ENCODE measurements at places on chromosomes 12 and 14.

GRCh38 chr14:75123991-75124390 lies 2.9 kb downstream of the NEK9 start:
- peak; percentile 23 for DNase-seq

DNA sequence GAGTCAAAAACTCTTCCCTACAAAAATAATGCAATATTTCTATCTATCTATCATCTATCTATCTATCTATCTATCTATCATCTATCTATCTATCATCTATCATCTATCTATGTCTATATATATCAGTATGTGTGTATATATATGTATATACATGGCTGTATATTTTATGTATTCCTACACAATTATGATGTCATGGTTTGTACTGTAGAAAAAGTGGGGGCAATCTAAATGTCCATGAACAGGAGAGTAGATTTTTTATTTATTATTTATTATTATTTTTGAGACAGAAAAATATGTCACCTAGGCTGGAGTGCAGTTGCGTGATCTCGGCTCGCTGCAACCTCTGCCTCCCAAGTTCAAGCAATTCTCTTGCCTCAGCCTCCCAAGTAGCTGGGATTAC lies 45.6 kb upstream of the BICD1 start:
- no peak for DNase-seq

GRCh38 chr12:124661341-124661740 lies 93.9 kb upstream of the NCOR2 start:
- DNase-seq: no peak

DNA sequence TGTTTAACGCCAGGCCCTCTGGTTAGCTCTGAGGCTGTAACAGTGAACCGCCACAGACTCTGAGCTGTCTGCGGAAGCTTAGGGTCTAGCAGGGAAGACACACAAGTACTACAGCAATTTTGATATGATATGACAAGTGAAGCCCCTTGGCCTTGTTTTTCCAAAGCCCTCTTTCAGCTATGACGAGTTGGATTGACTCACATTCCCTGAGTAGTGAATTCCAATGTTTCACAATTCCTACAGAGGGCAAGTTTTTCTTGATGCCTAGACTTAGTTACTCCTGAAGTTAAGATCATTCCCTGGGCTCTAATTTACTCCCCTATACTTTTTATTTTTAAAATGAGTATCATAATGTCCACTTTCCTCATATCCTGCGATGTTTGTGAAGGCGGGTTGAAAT lies 53.3 kb upstream of the CISTR start:
- DNase-seq: no peak

DNA sequence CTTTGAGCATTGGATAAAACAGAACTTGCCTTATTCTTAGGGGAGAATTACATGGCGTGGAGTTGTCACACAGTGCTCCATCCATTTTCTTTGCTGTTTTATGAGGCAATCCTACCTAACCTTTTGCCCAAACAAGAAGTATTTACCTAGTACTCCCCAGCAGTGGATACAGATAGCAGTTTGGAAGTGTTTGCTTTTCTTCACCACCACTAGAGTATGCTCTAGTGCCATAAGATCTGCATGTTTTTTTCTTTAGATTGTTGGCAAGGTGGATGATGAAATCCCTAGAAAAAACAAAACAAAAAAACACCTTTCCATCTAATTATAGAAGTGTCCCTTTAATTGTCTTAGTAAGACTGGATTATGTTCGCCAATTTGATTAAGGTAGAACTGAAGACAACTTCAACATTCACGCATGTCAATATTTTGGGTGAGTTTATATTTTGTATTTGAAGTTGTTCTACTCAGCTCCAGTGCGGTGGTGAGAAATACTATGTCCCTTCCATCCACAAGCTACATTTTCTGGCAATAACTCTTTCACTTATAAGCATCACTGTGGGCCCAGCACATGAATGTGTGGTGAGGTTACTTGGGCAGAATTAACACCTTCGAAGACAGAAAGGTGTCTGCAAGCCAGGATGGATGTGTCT lies 23.6 kb upstream of the TMEM260 start:
- no peak for DNase-seq

DNA sequence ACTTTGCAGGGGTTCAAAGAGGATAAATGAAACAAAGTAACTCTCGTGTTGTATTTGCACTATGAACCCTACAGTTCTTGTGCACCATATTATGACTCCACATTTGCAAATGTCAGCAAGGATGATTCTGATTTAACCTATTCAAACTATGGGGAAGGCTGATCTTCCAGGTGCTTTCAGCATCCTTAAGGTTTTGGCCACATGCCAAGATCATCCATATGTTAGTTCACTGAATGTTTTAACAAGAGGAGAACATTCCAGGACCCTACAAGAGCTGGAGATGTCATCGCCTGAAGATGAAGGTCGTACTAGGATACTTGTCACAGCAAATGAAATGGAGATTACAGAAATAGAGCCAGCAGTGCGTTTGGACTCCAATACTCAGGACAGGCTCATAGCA lies 114.2 kb downstream of the DHRS2 start:
- DNase-seq: no peak

GRCh38 chr14:63545431-63545830 lies 2.3 kb upstream of the PPP2R5E start:
- no peak for DNase-seq

GRCh38 chr12:115341442-115341841 lies 657.5 kb upstream of the TBX3 start:
- peak; percentile 98 for DNase-seq

DNA sequence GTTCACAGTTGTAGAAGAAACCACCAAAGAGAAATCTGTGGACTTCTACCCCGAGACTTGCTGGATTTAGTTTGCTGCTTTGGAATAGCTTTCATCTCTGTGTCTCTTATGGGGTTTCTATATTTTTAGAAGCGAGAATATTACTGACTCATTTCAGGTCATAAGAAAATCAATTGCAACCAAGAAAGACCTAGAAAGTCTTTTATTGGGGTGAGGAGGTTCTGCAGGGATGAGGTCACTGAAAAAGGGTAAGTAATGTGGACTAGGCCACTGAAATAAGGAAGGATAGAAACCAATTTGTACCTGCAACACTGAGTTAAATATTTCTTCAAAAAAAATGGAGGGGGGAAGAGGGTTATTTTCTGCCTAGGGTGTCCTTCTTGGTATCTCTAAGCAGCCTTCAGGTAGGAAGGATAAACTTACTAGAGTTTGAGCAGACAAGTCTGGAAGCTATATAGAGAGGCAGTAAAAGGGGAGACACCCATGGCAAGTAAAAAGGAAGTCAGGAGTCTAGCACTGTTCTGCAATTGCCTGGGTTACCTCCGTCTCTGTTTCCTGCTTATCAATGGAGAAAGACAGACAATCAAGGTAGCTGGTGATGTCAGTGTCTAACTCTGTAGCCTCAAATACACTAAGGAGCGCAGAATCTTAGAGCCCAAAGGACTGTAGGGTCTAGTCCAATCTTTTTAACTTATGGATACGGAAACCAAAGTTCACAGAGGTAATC lies 19.6 kb upstream of the KERA start:
- DNase-seq: no peak

GRCh38 chr12:120234643-120235368 lies 30.7 kb downstream of the PXN start:
- peak; percentile 95 for DNase-seq

DNA sequence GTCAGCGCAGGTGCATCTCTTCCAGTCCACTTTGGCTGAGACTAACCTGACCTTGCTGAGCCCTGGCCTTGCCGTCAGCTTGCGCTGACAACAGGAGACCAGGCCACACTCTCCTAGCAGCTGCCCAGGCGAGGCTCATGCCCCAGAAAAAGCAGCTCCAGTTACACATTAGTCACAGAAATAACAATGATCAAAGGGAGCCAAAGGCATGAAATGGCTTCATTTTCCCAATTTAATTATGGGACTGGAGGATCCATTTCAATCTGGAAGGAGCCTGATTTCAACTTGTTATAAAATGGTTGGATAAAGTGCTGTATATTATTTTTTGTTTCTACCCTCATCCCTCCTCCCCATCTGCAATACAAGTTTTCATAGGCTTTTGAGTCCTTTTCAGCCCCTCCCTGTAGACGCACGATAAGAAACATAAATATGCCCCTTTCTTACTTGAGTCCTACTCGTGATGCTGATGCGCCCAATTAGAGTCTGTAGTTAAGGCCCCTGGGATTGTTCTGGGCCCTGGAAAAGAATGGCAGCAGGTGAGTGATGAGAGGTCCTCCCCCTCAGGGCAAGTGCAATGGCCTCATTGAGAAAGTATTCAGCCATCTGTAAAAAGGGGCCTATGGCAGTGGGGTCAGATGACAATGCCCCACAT lies 376.0 kb downstream of the C12orf75 start:
- peak; percentile 13 for DNase-seq

DNA sequence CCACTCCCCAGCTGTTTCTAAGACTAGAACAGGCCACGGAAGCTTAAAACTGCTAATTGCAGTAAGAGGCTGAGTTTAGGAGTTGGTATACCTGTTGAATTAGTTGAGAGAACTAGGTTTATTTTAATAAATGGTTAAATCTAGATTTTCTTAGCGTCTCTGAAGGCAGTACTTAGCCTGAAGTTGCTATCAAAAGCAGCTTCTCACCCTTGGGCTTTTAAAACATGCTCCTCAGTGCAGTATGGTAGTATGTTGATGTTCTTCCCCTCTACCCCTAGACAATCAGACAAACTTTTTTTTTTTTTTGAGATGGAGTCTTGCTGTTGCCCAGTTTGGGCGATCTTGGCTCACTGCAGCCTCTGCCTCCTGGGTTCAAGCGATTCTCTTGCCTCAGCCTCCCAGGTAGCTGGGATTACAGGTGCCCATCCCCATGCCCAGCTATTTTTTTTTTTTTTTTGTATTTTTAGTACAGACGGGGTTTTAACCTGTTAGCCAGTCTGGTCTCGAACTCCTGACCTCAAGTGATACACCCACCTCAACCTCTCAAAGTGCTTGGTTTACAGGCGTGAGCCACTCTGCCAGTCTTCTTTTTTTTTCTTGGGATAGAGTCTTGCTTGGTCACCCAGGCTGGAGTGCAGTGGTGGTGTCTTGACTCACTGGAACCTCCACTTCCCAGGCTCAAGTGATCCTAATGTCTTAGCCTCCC lies 6.8 kb downstream of the SRSF5 start:
- DNase-seq: no peak

DNA sequence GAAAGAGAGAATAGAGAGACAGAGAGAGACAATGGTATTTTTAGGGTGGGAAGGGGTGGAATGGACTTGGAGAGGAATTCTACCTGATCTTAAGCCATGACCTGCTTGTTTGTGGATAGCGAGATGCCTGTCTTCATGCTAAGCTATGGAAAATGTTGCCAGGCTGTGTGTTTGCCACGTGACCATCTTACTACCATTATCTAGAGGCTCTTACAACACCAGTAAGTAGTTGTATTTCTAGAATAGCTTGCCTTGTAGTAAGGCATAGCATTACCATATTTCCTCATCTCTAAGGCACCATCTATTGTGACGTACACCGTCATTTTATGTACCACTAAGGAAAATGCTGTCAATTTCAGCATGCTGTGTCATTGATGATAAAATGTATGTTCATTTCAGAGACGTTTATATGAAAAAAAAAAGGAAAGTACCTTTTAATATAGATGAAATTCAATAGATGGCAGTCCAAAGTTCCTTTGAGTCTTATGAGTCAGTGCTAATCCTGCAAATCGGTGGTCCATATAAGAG lies 75.6 kb upstream of the RASSF3 start:
- DNase-seq: no peak

- DNase-seq: no peak
Measured at GRCh38 chr14:55411426-55412389, at the start of gene ATG14. Gene ATG14, minus strand, starts transcription at chr14:55411830. Its CDS starts 8 bp downstream, at chr14:55411822.

DNA sequence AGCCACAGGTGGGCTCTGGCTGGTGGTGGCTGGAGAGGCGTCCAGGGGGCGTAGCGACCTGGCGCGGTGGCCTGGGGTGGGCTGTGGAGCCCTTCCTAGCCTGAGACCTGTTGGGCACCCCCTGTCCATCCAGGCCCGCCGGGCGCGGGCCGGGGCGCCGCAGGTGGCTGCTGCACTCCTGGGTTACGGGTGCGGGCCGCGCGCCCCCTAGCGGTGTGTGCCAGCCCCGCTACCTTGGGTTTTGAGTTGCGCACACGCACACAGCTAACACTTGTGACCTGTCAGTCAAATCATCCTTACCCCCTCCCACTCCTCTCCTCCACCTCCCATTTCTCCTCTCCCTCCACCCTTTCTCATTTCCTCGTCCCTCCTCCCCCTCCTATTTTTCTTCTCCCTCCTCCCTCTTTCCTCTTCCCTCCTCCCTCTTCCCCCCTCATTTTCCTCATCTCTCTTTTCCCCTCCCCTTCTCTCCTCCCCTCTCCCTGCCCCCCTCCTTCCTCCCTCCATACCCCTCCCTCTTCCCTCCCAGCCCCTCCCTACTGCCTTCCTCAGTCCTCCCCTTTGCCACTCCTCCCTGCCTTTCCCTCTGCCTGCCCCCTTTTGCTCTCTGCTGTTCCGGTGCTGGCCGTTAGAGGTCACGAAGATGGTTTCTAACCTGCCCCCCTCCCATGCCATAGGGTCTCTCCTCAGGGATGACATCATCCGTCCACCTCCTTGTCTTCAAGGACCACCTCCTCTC lies 2.3 kb downstream of the MEG3 start:
- DNase-seq: no peak

- DNase-seq: no peak
Measured at GRCh38 chr12:121857322-121858246, 1.1 kb downstream of the HPD start.

DNA sequence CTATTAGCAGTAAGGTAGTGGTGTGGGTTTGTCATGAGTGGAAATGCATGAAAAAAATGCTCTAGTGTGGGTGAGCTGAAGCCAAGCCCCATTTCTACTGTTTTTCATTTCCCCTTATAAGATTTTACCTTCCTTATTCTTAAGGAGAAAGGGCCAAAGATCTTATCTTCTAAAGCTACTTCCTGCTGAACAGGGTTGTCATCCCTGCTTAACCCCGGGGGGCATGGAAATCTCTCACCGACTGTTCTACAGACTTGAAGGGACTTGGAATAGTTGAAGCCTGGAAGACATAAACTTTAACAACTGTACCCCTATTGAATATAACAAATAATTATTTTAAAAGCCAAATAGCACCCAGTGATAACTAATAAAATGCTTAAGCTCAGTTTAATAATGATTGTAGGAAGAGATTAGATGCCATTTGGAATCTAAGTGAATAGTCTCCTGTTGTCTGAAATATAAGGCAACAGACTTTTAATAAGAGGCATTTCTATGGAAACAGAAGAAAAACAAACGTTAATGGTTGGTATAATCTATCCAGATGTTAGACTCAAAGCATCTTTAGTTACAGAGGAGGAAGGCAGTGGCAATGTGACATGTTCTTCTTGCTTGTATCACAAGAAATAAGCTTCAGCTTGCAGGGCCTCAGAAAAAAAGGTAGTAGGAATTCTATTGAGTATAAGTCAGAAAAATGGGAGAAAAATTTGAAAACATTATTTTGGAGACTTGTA lies 1.8 kb upstream of the GMFB start:
- DNase-seq: no peak
